ENCODE measurements at places on chromosomes 16 and 17. TPM values are rescaled to one million over a fixed set of nuclear protein-coding genes. Genes with fewer than 3 reads are reported as not detected.

Gene CCDC154
- 0.50 TPM for total RNA-seq

Gene NOXO1
- total RNA-seq = under 0.01 TPM

- no peak for DNase-seq
These were observed 136.1 kb downstream of the SPACA3 start for GRCh38 chr17:33127706-33128105.

GRCh38 chr17:37848690-37849616 is 75.3 kb upstream of the TBC1D3K start:
- peak; percentile 91 for DNase-seq

DNA sequence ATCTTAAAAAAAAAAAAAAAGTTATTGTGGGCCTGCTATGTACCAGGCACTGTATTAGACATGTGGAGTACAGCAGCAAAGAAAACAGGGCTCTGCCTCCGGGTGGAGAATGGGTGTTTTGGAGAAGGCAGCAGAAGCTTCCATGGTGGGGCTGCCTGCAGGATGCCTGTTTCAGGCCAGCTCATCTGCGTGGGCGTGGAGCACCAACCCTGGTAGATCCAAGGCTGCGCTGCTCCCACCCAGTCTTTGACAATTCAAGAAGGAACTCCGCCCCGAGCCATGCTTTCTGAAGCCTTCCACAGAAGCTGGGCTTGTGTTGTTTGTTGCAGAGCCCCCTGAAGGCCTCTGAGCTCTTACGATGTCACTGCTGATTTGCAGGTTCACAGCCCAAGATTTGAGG is 23.2 kb upstream of the CACNG1 start:
- no peak for DNase-seq

DNA sequence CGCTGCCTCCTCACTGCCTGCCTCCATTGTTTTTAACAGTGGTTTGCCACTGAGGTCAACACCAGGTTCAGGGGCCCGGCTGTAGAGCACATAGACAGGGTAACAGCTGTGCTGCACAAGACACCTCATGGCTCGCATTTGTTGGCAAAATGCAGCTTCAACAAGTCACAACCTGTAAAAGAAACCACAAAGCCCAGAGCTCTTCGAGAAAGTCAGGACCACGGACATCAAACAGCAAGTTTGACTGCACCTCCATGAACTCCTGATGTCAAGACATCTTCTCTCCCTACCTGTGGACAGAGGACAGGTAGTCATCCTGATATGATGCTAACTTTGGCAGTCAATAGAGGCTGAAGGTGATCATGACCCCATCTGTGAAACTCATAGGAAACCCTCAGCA is 142.4 kb upstream of the SOX9 start:
- DNase-seq = no peak

- DNase-seq = peak; percentile 9
These were observed 878 bp upstream of the DNAJA2 start for GRCh38 chr16:46974352-46974751.

Gene RUSF1
- total RNA-seq = 35.7 TPM

Gene DLG4
- total RNA-seq = 12.6 TPM

DNA sequence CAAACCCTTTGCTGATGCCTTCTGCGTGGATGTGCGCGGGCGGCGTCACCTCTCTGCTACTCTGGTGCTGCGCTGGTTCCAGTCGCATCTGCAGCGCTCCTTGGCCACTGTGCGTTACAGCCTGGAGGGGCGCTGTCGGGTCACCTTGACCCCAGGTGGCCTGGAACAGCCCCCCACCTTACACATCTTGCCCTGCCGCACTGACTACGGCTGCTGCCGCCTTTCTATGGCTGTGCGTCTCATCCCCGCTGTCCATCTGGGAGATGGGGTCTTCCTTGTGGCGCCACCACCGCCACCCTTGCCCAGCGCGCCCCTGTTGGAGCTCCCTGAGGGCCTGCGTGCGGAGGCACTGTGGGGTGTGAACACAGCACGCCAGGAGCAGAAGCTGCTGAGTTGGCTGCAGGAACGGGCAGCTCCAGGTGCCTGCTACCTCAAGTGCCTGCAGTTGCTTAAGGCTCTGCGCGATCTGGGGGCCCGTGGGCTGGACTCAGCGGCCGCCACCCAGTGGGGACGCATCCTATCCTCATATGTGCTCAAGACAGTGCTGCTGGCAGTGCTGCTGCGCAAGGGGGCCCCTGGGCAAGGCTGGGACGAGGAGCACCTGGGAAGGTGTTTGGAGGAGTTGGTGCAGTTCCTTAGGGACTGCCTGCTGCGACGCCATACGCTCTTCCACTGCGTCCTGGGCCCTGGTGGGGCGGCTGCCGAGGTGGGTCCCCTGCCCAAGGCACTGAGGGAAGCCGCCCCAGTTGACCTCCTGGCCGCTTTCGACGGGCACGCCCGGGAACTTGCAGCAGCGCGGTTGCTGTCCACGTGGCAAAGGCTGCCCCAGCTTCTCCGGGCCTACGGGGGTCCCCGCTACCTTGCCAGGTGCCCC is 1.6 kb downstream of the ITPRIPL2 start:
- no peak for DNase-seq

DNA sequence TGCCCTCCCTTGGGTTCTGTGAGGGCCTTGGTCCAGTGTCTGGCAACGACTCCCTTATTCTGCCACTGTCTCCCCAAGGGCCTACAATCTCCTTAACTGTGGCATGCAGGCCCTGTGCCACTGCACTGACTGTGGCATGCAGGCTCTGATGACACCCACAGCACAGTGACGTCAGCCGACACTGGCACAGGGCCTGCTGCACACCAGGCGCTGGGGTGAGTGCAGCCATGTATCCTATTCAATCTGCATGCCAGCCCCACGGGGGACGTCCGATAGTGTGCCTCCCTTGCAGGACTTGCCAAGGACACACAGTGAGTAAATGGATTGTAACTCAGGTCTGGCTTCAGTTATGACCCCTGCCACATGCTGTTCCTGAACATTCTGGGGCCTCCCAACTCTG is 39.8 kb upstream of the RASD1 start:
- peak; percentile 28 for DNase-seq

DNA sequence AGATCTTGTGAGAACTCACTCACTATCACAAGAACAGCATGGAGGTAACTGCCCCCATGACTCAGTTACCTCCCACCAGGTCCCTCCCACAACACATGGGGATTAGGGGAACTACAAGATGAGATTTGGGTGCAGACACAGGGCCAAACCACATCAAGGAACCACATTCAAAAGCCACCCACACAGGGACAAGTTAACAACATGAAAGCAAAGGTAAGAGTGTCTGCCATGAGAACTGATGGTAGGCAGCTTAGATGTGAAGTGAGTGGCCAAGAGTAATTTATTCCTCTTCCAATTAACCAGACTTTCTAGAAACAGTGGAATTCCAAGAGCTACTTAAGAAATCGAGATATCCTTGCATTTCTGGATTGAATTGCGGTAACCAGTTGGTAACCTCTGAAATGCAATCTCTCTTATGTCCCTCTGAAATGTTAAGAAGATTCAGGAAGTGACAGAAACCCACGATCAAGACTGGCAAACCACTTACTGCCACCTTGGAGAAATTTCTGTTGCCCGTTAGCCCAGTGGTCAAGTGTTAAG is 167.4 kb upstream of the CACNG5 start:
- DNase-seq = no peak

DNA sequence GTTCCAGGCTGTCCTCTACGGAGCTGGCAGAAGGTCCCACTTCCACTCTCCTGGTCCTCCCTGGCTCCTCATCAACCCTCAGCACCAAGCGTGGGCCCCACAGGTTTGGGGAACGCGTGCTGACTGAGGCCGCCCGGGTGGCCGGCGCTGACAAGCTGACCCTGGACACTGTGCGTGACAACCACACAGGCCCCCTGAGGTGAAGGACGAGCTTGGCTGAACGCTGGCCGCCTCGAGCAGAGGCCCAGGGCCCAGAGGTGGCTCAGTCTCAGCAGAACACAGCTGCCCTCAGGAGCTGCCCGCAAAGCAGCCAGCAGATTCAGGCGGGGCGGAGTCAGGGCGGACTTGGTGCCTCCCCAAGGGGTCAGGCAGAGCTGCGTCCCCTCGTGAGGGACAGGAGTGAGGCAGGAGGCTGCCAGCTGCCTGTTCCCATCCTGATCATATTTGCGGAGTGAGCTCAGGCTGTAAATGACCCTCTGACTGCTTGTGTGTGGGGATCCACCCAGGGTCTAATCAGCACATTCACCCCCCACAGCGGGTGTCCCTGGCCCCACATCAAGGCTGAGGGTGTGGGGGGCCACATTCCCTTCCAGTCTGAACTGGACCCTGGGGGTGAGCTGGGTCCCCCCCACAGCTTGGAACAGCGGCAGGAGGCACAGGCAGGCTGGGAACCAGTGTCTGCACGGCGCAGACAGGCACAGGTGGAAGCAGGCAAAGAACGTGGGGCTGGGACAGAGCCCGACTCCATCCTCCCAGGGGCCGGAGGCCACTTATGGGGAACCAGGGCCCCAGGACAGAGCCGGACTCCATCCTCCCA is 105.1 kb upstream of the METRNL start:
- DNase-seq = no peak

- DNase-seq = no peak
These were observed 18.0 kb upstream of the CEP20 start for GRCh38 chr16:15906439-15906838.

DNA sequence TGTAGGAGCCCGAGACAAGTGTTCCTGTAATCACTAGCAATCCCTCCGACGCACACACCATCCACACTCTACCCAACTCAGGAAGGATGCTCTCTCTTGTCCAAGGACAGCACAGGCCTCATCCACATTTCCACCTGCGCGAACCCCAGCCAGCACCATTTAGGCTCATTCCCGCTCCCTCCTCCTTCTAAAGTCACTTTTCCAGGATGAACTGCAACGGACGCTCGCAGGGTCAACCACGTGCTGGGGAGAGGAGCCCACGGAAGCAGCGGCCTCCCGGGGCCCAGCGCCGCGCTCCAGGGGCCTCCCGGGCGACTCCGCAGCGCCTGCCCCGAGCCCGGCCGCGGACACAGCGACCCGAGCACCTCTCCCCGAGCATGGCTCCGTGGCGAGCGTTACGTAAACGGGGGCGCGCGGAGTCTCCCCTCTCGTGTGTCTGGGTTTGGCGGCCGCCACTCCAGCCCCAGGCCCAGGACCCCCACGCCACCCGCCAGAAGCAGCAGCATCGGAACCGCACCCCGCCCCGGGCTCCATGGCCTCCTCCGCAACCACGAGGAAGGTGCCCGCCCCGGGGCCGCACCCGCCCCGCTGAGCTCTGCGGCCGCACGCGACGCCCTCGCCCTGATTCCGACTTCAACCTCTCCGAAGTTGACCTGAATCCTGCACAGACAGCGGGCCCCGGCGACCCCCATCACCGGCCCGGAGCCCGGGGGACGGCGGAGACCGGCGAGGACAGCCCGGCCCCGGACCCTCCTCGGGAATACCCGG is 668 bp downstream of the USP36 start:
- DNase-seq = peak; percentile 81

Gene CD79B
- 0.17 TPM for total RNA-seq

DNA sequence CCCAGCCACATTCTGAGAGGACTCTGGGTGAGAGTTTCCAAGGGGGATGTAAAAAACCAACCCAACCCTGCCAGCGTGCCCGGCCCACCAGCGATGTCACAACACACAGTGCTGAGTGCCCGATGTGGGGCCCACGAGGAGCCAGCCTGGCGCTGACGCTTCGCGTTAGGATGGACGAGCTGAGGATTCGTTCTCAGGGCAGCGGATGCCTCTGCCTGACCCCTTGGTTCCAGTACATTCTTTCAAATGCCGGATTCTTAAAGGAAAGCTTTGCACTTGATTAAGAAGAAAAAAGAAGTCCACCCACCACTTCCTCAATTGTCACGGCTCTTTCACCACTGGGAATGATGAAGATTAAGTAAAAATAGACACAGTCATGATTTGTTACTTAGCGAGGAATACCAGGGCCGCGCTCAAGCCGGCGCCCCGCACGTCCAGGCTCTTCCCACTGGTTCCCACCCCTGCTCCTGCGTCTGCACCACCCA is 79.4 kb downstream of the IRF8 start:
- DNase-seq = peak; percentile 51

DNA sequence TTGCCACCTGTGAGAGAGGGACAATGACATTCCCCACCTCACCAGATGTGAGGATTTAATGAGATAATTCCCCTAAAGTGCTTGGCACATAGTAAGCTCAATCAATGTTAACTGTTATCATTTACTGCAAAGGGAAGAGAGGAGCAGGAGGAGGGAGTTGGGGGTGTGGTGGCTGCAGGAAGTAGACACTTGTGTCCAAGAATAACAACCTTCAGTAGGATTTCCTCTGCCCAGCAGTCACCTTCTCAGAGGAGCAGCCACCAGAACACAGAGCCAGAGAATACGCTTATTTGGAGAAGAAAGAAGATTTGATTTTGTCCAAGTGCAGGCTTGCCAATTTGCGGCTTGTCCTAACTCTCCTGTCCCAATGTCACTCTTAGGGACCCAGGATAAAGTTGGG is 10.2 kb downstream of the CBX4 start:
- no peak for DNase-seq

DNA sequence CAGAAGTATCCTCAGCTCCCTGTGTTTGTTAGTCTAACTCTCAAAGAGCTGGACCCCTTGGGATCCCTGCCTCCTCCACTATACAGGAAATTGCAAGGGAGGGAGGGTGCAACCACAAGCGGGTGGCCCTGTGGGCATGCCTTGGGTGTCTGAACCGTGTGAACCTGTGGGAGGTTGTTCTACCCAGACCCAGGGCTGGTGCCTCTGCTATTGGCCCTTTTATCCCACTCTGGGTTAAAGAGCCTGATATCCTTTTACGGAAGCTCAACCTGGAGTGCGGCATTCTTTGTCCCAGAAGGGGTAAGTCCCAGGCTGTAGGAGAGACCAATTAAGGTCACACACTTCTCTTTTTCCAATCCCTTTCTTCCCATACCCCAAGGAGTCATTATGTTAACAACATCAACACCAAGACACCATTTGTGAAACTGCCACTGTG is 53.4 kb downstream of the ARSG start:
- DNase-seq = no peak

Gene CLEC19A
- total RNA-seq = not detected

DNA sequence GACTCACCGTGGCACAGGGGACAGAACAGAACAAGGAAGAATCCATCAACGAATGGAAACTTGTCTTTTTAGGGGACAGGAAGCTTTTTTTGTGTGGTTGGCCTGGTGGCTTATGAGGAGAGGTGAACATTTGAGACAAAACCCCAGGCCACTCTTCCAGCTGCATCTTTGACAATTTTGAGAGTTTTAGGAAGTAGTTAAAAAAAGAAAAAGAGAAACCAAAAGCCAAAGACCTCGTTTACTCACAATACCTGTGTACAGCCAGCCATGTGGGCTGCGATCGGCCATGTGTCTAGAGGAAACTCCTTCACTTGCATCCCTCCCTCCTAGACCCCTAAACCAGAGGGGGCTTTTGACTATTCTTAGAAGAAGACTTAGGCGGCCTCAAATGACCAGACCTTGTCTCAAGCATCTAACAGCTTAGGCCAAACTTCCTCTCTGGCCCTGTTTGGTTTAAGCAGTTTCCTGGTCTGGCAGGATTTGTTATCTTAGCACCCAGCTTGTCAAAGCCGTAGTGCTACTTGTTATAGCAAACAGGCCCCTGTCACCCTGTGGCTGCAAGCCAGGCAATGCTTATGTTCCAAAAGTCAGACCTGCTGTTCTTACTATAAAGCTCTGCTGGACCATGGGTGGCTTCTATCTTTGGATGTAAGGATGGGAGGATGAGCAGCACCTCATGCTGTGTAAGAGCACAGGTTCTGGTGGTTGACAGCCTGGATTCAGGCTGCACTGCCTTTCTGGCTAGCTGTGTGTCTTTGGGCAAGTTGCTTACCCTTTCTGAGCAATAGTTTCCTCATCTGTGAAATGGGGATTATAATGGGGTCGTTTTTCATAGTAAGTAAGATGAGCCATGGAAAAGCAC is 17.7 kb downstream of the KSR1 start:
- no peak for DNase-seq

Data from fibroblast of lung (primary cell).